ENCODE measurements at places on chromosomes 12 and 14.

- no peak for DNase-seq
Measured at GRCh38 chr12:110546339-110546738, 36.8 kb downstream of the PPTC7 start.

DNA sequence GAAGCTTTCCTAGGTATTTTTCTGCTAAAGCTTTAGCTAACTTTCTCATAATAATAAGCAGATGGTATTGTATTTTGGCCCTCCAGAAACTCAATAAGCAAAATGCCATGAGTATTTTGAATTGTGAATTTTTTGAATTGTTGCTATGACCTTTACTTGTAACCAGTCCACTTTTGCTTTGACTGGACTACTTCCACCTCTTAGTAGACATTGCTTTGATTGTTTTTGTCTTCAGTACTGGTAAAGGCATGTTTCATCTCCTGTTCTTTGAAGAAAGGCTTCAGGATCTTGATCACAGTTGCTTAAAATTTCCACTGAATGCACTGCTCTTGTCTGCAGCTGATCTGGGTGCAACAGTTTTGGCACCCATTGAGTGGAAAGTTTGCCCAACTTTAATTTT is 102.3 kb downstream of the TRMT5 start:
- DNase-seq = no peak

DNA sequence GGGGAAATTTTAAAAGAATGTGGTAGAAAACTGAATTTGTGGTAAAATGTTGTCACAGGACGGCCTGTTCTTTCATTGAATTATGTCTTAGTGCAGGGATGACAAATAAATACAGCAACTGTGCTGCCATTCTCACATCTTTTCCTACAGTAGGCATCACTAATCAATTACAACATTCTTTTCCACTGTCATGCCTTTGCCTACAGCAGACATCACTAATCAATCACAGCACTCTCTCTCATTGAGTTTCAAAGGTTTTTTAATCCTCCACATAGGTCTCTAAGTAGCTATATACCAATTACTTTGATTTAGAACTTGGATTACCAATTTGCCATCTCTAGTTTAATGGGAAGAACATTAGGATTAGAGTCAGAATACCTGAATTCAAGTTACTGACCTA is 30.1 kb downstream of the NTF3 start:
- no peak for DNase-seq

- DNase-seq = no peak
Measured at GRCh38 chr14:92565040-92565717, 51.6 kb downstream of the RIN3 start.

- DNase-seq = no peak
Measured at GRCh38 chr12:103912069-103912468, 18.1 kb upstream of the HSP90B1 start.

DNA sequence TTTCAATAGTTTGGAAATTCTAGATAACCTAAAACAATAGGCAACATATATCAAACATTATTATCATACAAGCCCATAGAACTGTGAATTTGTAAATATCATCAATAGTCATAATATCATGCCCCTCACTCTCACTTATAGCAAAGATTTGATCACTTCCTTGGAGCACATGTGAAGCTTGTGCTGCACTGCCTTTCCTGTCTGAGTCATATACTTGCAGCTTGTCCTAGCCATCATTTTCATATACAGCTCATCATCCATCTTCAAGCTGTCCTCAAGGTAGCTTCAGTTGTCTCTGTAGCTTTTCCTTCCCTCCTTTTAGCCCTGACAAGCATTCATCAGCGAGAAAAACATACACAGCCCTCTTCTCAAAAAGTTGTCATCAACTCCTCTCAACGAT is 746.5 kb upstream of the FOXG1 start:
- DNase-seq = no peak

GRCh38 chr14:61308198-61308597 is 13.2 kb upstream of the PRKCH start:
- peak; percentile 71 for DNase-seq

GRCh38 chr14:101602466-101602840 is 41.2 kb downstream of the DIO3 start:
- DNase-seq = no peak

DNA sequence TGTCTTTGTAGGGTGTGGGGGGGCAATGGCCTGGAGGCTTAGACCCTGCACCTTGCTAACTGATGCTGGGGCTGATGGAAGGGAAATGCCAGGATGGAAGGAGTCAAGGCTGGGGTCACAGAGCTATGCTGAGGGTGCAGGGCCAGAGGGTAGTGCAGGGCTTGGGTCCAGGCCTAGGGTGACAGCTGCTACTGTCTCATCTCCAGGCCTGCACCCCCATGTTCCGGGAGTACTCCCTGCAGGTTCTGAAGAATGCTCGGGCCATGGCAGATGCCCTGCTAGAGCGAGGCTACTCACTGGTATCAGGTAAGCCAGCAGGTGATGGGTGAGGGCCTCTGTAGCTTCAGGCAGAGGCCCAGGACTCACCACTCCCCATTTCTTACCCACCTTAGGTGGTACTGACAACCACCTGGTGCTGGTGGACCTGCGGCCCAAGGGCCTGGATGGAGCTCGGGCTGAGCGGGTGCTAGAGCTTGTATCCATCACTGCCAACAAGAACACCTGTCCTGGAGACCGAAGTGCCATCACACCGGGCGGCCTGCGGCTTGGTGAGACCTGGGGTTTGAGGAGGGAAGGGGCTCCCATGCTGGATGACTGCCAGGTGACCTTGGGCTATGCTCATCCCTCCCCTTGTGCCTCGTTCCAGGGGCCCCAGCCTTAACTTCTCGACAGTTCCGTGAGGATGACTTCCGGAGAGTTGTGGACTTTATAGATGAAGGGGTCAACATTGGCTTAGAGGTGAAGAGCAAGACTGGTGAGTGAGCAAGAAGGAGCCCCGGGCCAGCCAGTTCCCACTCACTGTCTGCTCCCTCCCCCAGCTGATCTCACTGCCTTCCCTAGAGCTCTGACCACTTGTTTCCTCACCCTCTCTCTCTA is 4.1 kb downstream of the SHMT2 start:
- DNase-seq = no peak

GRCh38 chr14:24055971-24056799 is 4.4 kb downstream of the CARMIL3 start:
- DNase-seq = no peak

- no peak for DNase-seq
Measured at GRCh38 chr14:55133416-55133815, 4.4 kb downstream of the LGALS3 start.

GRCh38 chr14:104384776-104385071 is 194.8 kb upstream of the C14orf180 start:
- no peak for DNase-seq

DNA sequence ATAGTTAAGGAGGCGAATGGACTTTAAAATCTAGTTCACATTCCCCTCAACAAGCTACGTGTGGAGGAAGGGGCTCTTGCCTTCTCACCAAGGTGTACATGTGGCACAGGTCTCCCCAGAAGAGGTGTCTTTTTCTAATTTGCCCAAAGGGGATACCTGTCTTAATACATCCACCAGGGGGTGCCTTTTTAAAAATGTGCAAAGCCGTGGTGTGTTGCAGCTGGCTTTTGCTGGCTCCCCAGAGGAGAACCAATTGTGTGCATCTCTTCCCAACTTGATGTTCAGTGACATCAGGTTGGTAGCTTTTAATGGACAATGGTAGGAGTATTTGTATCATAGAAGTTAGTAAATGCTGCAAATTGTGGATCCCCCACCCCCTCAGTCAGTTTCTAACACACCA is 33.8 kb downstream of the CREBL2 start:
- DNase-seq = peak; percentile 52

GRCh38 chr12:33529810-33530209 is 90.2 kb upstream of the SYT10 start:
- DNase-seq = no peak

DNA sequence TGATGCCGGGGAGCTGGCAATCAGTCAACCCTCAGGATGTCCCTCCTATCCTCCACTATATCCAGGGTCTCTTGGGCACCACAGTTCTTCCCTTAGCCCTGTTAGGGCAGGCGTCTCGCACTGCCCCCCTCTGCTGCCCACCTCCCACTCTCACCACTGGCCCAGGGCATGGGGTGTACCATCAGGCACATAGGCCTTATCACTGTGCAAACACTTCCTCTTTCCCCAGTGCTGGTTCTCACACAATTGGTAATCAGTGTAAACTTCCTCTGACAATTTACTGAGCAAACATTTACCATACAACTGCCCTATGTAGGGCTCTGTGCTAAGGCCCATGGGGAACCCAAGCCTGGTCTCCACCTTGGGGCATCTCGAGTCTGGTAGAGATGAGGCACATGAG is 20.1 kb upstream of the TMED10 start:
- DNase-seq = peak; percentile 71

DNA sequence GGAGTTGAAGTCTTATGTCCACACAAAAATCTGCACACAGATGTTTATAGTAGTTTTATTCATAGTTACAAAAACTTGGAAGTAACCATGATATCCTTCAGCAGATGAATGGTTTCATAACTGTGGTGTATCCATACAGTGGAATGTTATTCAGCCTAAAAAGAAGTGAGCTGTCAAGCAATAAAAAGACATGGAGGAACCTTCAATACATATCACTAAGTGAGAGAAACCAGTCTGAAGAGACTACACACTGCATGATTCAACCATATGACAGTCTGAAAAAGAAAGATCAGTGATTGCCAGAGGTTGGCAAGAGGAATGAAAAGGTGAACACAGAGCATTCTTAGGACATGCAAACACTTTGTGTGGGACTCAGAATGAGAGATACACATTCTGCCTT is 18.6 kb upstream of the IFNG start:
- no peak for DNase-seq

DNA sequence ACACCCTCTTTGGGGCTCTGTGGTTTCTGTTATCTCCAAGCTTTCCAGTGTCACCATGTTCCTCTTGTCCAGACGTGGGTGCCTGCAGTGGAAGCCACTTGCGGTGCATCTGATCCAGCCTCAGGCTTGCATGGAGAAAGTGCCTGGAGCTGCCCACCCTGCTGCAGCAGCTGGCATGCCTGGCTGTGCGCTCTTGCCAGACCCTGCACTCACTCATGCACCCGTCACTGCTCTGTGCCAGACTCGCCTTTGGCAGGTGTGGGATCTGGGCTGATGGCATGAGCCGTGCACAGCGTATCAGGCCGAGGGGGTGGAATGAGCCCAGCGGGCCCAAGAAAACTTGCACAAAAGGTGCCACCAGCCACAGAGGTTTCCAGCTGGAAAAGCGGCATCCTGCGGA is 105.1 kb downstream of the MNAT1 start:
- DNase-seq = no peak

DNA sequence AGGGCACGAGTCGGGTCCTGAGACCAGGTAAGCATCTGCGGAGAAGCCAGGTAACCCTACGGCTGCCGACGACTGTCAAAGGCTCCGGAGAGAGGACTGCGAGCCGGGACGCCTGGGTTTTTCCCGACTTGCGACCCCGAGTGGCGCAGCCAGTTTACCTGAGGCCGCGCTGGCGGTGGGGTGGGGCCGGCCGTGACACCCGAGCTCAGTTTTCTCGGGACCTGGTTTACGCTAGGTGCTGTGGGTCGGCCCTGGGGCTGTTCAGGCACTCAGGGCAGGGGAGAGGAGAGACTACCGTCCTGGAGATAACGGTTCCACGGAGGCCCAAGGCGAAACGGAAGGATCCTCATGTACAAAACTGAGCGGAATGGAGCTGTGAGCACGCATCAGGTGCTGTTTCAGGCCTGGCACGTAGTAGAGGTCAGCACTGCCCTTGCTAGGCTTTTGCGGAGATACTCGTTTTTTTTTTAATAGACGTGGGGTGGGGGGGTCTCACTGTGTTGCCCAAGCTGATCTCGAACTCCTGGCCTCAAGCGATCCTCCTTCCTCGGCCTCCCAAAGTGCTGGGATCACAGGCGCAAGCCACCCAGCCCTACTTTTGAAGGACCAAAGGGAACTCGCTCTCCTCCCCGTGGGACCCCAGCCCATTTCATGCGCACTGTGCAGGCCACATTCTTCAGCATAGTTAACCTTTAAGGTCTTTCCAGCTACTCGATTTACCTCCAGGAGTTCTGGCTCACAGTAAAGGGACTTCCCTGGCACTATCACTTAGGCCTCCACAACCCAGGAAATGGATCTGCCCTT is 471 bp downstream of the MTRFR start:
- DNase-seq = no peak

DNA sequence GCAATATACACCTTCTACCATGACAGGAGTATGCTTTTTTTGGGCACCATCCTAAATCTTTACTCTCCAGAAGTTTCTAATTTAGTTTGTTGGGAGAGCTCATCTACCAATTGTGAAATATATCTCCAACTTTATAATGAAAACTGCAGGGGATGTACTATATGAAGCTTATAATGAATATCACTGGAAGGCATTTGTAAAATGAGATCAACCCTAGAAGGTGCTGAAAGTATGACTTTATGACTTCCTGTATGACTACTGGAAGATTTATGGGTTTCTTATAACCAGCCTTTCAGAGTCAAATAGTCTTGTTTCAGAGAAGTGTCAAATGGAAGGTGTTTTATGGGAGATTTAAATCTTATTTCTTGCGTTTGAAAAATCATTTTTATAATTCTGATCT is 122.9 kb downstream of the MYRFL start:
- DNase-seq = no peak
